ENCODE measurements at places on chromosomes 12 and 14.
A peak's percentile ranks its signal among the peaks of the same experiment; 100 is the strongest.

GRCh38 chr12:113766131-113766878 is 199.8 kb downstream of the RBM19 start:
- no peak for DNase-seq

- DNase-seq = no peak
Measured at GRCh38 chr12:106867651-106868050, 88.1 kb upstream of the TMEM263 start.

DNA sequence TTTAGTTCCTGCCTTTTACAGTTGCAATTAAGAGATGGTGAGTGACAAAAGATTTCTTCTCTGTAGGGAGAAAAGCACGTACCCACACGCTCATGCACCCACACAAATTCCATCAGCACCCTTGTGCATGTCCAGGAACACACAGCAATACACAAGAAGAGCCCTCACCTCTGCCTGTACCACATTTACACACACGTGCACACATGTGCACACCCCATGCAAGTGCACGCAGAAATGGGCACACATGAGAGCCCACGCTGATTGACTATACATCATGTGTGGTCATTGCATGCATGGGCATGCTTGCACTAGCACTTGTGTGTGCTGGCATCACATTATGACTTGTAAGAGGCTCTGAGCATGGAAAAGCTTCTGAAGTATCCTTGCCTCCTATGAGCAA is 70.5 kb downstream of the SERPINA3 start:
- DNase-seq = no peak

GRCh38 chr12:131102493-131102931 is 148.8 kb downstream of the ADGRD1 start:
- DNase-seq = no peak

- DNase-seq = no peak
Measured at GRCh38 chr14:66650491-66650911, 142.6 kb downstream of the GPHN start.

DNA sequence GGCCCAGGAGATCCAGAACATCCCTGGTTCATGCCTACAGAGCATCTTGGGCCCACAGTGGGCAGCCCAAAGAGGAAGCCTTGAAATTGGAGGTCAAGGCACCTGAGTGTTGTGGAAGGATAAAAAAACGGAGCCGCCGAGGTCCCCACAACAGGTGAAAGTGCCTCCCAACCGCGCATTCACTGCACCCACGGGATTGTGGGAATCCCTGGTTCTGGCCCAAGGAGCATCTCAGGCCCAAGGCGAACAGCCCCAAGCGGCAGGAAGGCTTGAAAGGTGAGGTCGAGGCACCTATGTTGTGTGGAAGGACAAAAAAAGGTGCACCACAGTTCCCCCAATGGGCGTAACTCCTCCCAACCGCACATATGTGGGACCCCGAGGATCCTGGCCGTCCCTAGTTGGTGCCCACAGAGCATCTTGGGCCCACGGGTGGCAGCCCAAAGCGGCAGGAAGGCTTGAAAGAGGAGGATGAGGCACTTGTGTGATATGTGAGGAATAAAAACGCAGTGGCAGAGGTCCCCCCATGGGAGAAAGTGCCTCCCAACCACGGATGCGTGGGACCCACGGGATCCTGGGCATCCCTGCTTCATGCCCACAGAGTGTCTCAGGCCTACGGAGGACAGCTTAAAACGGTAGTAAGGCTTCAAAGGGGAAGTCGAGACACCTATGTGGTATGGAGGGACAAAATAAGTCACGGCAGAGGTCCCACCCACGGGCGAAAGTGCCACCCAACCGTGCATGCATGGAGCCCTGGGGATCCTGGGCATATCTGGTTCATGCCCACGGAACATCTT is 583.9 kb downstream of the ALG10 start:
- no peak for DNase-seq

- no peak for DNase-seq
Measured at GRCh38 chr12:16325426-16325825, 22.0 kb upstream of the MGST1 start.

- no peak for DNase-seq
Measured at GRCh38 chr12:68114606-68115005, 44.9 kb downstream of the IFNG start.

DNA sequence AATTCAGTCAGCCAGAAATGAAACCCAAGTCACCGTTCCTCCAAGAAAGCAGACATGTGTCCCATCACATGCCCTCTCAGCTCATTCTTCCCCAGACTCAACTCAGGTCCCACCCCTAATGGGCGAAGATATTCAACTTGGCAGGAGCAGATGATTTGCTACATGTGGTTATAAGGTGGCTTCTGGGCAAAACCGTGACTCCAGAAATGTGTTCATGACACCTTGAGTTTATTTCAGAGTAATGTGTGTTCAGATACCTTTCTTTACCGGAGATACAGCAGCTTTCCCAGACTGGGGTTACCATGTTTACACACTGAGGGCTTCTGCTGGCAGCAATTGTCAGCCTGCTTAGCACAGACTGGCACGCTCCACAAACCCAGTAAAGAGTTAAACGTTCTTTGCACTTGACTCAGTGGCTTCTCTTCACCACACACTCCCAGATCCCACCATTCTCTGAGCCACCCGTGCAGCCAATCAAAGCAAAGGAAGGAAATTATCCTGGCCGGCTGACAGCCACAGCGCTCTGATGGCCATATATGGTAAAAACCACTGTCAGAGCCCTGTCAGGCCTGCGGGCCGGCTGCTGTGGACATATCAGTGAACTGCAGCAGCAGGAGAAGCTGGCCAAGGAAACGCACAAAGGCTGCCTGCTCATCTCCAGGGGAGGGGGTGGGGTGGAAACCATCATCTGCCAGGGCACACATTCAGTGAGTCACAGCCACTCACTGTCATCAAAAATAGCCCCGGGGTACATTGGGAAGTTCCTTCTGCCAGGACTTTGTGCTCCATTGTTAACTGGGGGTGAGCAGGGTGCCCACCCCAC is 39.9 kb downstream of the CORO1C start:
- DNase-seq = peak; percentile 70

DNA sequence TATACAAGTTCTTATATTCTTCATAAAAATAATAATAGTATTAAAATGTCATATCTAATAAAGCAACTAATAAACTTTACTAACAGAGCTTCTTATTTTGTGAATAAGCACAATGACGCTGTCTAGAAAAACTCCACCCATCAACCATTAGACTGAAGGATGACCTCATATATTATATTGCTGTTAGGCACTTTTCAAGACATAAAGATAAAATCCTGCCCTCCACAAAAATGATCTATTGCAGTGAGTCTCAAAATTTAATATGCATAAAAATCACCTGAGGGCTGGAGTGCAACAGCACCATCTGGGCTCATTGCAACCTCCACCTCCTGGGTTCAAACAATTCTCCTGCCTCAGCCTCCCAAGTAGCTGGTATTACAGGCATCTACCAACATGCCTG is 20.1 kb downstream of the TM7SF3 start:
- no peak for DNase-seq

DNA sequence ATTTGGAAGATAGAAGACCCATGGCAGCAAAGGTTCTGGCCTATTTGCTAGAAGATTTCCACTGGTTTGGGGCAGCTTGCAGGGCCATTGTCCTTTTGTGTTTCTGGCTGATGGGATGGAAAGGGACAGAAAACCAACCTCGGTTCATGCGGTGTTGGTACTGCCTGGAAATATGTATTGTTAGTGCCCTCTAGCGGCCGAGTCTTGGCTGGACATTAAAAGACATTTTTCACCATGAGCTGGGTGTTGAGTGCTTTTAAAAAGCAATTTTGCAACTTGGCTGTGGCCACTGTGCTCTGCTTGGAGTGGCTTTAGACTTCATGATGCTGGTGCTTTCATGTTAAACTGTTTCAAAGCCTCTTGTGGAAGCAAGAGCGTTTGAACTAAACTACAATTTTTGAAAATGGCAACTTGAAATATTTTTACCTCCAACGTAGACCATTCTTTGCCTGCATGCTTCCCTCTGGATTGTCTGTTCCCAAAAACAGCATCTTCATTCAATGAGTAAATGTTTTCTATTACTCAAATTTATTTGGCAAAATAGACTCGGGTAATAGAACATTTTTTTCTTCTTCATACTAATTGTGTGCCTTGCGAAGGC is 102.7 kb upstream of the TBX5 start:
- peak; percentile 32 for DNase-seq

DNA sequence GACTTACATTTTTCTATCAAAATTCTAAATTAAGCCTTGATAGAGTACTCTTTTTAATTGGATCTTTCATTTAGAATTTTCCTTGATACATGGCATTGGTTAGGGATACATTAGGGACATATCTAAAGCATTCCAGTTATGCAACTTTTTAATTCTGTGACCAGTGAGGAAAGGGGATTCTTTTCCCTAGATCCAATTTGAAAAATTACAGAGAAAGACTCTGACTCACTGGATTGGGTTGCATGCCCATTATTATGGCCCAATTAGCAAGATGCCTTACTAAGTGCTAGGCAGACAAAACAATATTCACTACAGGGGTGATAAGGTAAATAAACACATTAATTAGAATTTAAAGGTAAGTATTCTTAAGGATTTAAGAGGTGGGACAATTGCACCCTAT is 5.2 kb upstream of the RAD52 start:
- DNase-seq = no peak

DNA sequence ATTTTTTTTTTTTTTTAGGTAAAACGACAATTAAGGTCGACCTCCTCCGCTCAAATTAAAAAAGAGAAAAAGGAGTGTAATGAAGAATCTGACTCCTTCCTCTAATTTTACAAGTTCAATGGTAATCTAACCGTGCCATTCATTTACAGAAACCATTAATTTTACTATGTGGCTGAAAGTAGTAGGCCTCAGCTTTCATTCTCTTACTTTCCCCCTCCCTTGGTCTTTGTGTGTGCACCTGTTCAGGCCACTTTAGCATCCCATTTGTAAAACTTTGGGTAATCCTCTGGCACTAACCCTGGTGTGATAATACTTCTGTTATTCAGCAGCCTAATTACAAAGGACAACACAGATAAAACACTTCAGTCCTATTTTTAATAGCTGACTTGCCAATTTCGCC is 128.1 kb downstream of the ASCL1 start:
- DNase-seq = no peak
